Fibroblast of lung (primary cell): ENCODE measurements at places on chromosomes 2 and 18.

DNA sequence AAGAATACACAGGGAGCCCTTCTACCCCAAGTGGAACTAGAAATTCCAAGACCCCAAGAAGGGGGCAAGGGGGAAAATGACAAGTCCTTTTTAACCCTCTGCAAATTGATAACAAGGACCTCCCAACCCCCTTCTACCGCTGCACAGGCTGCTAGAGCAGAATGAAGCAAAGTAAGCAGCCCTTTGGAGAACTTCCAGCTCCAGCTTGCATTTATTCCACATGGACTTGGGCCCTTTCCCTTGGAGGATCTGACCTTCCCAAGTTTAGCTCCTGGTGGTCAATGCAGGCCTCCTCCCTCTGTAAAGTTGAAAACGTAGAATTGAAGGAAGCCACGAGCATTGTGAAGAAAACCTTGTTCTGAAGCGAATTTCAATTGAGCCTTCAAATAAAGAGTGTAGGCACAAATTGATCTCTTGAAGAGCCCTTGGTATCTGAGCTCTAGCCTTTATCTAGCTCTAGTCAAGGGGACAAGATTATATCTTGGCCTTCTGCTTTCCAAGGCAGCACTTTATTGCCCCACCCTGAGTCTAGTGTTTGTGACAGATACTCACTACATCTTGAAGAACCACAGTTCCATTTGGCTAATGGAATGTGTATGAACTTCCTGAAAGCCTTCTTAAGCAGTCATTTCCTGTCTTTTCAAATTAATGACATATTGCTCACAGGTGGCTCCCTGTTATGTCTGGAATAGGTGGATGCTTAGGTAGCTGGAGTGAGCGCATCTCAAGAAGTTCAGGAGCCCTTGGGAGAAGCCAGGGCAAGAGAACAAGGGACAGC lies 37.2 kb downstream of the SLC14A2 start:
- no peak for DNase-seq

DNA sequence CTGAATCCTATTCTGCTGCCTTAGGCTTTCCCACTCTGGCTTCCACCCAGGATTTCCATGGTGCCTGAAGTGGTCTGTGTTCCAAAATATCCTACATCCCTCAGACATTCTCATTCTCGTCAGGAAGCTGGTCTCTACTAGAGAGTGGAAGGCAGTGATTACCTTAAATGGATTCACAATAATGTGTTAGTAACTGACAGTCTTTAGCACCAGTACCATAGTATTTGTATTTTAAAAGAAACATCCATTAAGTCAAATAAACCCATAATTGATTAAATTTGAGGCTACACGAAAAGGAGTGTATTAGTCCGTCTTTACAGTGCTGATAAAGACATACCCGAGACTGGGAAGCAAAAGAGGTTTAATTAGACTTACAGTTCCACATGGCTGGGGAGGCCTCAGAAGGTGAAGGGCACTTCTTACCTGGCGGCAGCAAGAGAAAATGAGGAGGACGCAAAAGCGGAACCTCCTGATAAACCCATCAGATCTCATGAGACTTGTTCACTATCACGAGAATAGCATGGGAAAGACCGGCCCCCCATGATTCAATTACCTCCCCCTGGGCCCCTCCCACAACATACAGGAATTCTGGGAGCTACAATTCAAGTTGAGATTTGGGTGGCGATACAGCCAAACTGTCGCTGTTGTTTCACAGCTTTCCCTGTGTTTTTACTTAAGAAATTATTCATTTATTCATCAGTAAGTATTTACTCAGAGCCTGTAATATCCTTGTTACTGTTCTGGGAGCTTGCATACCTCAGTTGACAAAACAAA lies 306.5 kb downstream of the STK39 start:
- DNase-seq, result no peak

DNA sequence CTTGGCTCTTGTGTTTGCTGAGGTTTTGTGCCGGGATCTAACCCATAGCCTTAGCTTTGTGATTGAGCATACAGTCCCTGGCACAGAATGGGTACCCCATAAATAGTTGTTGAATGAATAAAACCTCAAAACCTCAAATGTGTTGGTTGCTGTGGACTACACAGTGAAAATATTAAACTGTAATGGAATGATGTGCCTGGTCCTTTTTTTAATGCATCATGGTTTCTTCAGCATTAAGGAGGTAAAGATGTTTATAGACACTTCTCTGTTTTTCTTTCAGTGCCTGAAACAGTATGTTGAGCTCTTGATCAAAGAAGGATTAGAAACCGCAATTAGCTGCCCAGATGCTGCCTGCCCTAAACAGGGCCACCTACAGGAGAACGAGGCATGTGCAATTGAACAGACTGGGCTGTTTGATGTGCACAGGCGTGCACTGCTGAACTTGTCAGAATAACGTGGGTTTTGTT lies 97.0 kb downstream of the RNF144A start:
- peak; percentile 76 for DNase-seq

GRCh38 chr2:45591073-45591472 lies 20.0 kb downstream of the SRBD1 start:
- DNase-seq, result no peak

DNA sequence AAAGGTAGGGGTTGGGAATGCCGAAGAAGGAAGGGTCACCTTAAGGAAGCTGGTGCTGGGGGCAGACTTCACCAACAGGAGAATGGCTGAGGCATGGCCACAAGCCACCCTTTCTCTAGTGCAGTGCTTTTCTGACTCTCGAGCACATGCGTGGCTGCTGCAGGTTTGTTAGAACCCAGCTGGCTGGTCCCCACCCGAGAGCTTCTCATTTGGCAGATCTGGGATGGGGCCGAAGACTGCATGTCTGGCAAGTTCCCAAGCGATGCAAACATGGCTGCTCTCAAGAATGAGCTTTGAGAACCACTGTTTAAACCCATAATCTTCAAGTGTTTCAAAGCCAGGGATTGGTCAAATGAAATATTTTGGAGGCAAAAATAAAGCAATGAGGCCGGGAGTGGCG lies 63.2 kb downstream of the LONRF2 start:
- DNase-seq, result no peak

DNA sequence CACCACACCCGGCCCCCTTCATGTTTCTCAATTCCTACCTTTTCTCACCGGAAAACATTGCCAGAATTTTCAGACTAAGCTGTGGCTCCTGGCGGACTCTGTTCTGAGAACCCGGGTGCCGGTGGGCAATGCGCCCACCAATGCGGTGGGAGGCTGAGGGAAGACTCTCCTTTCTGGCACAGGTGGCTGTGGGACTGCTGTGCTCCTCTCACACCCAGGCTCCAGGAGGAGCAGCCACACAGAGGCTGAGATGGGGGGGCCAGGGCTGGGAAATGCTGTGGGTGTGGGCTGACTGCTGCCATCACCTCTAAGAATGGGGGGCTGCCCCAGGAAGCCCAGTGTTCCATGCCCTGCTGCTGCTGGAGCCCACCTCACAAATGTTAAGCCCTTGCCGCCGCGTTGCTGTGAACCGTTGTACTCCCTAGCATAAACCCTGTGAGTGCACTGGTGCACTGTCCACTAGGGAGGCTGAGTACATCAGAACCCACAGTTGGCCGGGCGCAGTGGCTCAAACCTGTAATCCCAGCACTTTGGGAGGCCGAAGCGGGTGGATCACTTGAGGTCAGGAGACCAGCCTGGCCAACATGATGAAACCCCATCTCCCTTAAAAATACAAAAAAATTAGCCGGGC lies 152.6 kb downstream of the LDLRAD4 start:
- no peak for DNase-seq
